ENCODE measurements at places on chromosomes 3 and 15. TPM values are rescaled to one million over a fixed set of nuclear protein-coding genes. Genes with fewer than 3 reads are reported as not detected.

DNA sequence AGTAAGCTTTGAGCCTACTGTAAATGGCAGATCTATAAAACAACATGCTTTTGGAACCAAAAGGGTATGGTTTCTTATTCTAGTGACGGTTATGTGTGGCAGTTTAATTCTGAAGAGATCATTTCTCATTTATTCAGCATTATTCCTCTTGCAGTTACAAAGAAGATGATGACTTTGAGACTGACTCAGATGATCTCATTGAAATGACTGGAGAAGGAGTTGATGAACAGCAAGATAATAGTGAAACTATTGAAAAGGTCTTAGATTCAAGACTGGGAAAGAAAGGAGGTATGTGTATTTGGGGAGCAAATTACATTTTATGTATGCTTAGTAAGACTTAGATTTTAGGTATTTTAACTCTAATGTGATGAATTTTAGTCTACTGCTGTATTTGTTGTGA, 41.5 kb downstream of the CHD2 start:
- DNase-seq = no peak

- no peak for DNase-seq
These were observed 67.0 kb downstream of the PPCDC start for GRCh38 chr15:75090388-75090734.

DNA sequence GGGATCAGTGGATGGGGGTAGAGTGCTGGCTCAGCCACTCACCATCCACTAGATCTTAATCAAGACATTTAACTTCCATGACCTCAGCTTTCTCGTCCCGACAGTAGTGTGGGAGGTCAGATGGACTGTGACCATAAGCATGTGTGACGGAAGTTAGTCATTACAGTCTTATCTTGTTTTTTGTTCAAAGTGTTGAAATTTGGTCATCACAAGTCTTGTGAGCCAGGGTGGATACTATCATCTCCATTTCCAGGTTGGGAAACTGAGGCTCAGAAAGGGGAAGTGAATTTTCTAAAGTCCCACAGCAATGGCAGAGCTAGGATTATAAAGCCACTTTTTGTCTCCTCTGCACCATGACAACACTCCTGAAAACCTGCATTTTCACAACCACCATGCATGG, 32.0 kb upstream of the ITGA11 start:
- no peak for DNase-seq

- DNase-seq = no peak
These were observed 6.2 kb upstream of the TASOR start for GRCh38 chr3:56689303-56689702.

- DNase-seq = no peak
These were observed 273.9 kb downstream of the IGSF11 start for GRCh38 chr3:118760585-118761290.

DNA sequence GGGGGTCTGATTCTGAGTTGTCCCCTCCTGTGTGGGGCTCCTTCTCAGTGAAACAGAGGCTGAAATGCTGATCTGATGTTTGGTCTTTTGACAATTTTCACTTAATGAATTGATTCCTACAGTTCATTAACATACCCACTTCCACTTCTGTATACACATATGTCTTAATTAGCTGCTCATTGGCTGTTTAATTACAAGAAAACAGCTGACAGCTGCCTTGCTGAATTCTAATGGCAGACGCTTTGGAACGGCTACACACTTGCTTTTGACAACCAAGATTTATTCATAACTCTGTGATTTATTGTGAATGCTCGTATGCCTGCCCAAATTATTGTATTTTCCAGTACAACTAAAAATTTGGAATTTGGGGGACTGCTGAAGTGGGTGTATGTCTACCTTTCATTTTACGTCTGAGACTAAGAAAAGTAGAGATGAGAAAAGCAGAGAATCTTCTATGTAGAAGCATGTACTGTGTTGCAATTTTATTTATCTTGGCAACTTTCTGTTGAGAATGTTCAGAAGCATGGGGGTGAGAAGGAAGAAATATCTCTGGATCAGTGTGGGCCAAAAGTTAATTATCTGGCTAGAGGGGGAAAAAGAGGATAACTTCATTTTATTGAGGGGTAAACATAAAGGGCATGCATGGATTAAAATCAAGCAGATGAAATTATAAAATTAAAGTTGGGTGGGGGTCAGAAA, 46.5 kb upstream of the ICE2 start:
- no peak for DNase-seq

LYZL4 gene
- total RNA-seq = not detected

IL12A gene
- not detected for total RNA-seq

NANOGP8 gene
- not detected for total RNA-seq

MKRN3 gene
- total RNA-seq = not detected

Measured in renal cortical epithelial cell (primary cell).